CD4-positive, alpha-beta T cell treated with Interleukin-12 subunit alpha and Interleukin-12 subunit beta, for 1 hour (primary cell): ENCODE measurements at places on chromosomes 1 and 21.

DNA sequence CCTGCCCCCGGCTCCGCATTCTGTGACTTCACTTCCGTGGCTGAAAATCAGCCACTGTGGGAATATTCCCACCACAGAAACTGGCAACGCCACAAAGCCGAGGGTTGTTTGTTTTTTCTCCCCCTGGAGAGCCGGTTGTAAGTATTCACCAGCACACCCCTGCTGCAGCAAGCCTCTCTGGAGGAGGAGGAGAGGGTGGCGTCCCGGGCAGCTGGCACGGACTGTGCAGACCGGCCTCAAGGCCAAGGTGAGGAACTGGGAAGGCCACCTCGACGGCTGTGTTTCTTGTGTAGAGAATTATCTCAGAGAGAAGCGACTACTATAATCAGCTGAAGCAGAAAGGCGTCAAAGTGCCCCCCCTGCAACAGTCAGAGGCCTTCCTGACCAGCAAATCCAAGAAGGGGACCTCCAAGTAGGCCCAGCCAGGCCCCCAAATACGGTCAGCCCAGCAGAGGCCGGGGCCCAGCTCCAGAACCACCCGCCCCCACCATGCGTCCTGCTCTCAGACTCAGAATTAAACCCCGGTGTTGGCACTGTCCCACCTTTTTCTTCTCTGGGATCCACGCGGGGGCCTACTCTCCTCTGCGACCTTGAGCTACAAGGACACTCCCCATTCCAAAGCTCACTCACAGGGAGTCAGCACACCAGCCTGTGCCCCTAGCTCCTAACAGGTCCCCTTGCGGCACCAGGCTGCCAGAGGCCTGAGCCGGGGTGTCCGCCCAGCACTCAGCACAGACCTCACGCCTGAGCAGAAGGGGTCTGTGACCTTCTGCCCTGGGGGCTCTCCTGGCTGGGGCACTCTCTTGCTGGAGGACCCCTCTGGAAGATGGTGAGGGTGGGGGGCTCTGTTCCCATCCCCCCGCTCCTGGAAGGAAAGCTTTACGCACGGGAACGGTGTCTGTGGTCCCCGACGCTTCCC lies 1.2 kb upstream of the SMIM1 start:
- DNase-seq: no peak

GRCh38 chr1:187237542-187237941 lies 408.8 kb downstream of the PLA2G4A start:
- no peak for DNase-seq

DNA sequence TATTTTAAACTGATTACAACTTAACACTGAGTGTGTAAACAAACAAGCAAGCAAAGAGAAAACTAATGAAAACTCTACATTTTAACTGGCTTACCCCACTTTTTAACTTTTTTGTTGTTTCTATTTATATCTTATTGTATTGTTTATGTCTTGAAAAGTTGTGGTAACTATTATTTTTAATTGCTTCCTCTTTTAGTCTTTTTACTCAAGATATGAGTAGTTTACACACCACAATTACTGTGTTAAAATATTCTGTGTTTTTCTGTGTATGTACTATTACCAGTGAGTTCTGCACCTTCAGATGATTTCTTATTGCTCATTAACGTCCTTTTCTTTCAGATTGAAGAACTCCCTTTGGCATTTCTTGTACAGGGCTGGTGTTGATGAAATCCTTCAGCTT lies 4.7 kb upstream of the HHAT start:
- no peak for DNase-seq

DNA sequence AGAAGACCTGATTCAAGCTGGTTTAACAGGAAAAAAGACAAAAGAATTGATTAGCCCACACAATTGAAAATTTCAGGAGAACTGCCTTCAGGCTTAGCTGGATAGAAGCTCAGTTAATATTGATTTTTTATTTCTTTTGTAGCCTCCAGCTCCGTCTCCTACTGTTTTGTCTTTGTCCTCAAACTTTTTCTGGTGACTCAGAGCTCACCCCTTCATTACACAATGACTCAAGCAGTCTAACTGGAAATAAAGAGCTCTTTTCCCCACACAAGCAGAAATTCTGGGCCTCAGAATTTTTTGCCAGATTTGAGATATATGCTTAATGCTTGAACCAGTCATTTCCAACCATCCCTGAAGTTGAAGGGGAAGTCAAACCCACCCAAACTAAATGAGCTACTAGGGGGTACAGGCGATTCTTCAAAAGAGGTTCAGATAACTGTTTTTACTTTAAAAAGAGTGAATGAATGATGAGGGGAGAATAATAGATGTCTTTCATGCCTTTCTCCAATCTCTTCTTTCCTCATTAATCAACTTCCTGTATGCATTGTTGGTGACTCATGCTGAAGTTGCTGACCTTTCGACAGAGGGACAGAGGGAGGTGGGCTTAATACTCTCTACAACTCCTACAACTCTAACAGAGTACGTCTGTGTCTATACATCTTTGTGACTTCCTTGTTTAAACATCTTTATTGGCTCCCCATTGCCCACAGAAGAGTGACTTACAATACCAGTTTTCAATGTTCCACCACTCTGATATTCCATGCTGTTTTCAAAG lies 6.2 kb upstream of the ACP6 start:
- no peak for DNase-seq

- DNase-seq: peak; percentile 78
Measured at GRCh38 chr1:23098463-23099170, 70.0 kb downstream of the LUZP1 start.

GRCh38 chr1:29171089-29171488 lies 10.6 kb downstream of the SRSF4 start:
- DNase-seq: no peak

GRCh38 chr1:40956407-40956806 lies 23.1 kb upstream of the CTPS1 start:
- DNase-seq: no peak

- DNase-seq: no peak
Measured at GRCh38 chr1:151701515-151701914, 15.1 kb downstream of the CELF3 start.

DNA sequence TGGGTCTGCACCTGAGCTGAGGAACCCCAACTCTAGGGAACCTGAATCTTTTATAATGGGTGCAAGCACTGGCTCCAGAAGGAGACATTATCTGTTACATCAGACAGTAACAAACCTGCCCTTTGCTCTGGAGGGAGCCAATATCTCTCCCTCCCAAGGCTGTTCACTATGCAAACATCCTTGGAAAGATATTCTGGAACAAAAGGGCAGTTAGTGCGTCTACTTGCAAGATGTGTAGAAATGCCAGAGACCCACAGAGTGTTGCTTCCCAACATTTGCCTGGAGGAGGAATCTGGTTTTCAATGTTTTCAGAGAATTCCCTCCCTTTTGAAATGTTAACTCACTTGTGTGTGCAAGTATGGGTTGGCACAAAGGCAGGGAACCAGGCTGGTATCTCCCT lies 31.9 kb downstream of the UMODL1 start:
- DNase-seq: no peak

- no peak for DNase-seq
Measured at GRCh38 chr1:203477748-203478147, 2.1 kb downstream of the PRELP start.

DNA sequence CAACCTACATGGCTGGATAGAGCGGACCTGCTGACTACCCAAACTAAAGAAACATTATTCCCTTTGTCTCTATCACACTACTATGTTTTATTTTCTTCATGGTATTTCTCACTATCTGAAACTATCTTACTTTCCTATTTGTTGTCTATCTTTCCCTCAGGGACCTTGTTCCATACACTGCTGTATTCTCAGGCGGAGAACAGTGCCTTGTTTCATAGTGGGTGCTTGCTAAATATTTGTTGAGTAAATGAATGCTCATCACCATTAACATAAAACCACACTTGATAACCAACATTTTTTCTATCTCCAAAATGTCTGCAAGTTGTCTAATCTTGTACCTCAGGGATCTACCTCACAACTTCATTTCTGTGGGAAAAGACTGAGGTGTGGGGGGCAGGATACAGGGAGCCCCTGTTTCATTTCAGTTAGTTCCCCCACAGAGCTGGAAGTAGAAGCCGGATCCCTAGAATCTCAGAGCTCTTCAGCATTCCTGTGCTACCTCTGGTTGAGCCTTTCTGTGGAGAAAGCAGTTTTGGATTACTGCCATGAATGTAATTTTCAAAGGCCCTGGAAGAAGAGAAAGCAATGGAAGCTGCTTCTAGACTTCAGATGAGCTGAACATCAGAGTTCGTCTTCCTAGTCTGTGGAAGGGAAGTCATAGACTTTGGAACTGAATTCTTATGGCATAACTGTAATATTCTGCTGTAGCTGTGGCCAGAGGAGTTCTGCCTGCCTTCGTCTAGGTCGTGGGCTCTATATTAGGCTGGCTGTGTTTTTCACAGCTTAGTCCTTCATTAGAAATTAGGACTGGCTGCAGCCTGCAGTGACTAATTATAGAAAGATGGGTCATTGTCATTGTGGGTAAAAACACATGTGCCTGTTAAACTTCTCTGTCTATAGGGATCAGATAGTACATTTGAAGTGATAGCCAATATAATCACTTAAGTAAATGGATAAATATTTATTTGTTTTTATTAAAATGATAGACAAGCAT lies 293.2 kb upstream of the SGIP1 start:
- no peak for DNase-seq

DNA sequence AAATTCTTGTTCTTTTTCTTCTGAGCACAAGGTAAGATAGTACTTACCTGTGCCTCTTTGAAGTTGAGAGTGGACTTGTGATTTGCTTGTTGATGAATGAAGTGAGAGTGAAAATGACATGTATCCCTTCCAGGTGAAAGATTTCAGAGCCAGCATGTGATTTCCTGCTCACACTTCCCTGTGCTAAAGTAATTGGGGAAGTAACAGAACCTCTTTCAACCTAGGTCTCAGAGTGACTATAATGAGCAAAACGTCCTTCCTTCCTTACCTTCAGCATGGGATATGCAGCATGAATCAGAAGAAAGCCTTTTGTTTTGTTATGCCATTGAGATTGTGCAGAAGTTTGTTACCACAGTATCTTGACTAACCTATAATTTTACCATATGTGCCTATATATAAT lies 24.6 kb downstream of the RAVER2 start:
- no peak for DNase-seq

GRCh38 chr1:237232501-237232900 lies 190.5 kb downstream of the RYR2 start:
- no peak for DNase-seq

DNA sequence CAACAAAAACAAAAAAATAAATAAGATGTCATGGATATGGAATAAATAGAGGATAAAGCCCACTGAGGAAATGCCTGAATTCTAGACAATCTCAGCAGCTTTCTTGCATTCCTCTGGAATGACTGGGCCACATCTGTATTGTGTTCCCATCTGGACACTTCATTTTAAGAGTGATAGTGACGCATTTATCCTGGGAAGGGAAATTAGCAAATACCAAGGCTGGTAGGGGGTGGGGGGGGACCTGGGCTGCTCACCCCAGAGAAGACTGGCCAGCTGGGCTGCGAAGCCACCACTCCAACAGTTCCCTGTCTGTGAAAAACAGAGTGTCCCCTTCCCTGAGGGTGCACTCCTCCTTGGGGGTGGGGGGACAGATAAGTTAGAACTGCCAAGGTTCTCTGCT lies 106.3 kb downstream of the HIVEP3 start:
- DNase-seq: no peak

- DNase-seq: no peak
Measured at GRCh38 chr1:5611851-5612250, 380.4 kb downstream of the NPHP4 start.

- DNase-seq: no peak
Measured at GRCh38 chr1:94349853-94350252, 68.3 kb upstream of the ABCD3 start.

DNA sequence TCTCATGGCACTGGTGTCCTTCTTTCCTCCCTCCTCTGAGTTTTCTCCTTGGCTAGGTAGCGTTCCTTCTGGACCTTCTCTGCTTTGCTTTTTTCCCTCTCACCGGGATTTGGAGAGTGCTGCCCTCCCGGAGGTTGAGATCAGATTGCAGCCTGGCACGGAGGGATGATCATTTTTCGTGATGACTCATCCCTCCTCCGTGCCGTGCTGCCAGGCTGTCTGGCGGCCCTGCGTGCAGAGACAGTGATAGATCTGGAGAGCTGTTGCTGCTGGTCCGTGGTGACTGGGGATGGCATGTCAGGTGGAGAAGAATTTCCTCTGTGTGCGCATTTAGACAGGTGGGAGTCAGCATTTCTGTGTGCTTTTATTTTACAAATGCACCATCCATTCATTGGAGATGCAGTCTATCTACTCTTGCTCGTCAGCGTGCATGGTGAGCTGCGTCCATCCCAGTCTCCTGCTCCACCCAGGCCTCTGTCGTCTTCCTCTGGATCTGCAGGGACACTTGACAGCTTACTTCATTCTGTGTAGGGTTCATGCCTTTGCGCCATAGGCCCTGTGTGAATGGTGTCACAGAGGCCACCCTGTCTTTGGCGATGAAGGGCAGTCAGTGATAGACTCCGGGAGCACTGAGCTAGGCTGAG lies 104.4 kb downstream of the PCBP3 start:
- no peak for DNase-seq

DNA sequence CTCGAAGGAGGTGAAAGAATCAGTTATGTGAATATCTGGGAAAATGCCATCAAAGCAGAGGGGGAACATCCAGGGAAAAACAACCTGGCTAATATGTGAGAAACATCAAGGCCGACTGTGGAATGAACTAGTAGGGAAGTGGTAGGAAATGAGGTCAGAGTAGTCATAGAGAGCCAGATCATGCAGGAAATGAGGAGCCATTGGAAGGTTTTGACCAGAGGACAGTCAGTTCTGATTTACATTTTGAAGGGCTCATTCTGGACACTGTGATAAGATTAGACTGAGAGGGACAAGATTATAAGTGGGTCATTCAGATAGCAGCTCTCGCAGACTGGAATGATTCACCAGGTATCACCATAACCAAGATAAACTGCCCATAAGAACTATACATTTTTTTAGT lies 63.7 kb downstream of the SYT14 start:
- no peak for DNase-seq

DNA sequence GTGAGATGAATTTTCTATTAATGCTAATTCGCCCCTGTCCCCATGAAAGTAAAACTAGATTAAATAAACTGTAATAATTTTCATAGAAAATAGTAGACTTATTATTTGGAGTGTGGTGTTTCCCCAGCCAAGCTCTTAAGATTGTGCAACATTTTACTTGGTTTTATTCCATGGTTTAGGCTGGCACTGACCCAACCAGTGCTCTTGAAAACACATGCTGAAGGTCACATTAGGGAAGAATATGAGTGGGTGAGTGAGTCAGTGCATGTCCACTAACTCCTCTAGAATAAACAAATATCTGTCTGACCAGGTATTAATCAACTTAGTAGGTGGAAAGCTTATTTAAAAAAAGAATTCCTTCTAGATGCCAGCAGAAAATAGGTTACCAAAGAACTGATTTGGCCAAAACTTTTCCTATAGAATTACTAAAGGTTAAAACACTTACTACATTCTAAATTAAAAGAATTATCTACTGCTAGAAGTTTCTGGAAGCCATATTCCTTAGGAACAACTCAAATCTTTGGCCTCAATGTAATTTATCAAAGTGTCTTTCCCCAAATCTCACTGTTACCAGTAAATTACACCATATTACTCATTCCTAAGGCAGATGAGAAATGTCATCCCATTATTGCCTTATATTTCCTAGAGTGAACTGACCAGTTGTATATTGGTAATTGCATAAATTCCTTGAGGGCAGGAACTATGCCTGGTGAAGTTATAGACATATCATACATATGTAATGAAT lies 89.7 kb upstream of the RGS1 start:
- DNase-seq: no peak
